ENCODE measurements at places on chromosomes 13 and 19.
A peak's percentile ranks its signal among the peaks of the same experiment; 100 is the strongest.

DNA sequence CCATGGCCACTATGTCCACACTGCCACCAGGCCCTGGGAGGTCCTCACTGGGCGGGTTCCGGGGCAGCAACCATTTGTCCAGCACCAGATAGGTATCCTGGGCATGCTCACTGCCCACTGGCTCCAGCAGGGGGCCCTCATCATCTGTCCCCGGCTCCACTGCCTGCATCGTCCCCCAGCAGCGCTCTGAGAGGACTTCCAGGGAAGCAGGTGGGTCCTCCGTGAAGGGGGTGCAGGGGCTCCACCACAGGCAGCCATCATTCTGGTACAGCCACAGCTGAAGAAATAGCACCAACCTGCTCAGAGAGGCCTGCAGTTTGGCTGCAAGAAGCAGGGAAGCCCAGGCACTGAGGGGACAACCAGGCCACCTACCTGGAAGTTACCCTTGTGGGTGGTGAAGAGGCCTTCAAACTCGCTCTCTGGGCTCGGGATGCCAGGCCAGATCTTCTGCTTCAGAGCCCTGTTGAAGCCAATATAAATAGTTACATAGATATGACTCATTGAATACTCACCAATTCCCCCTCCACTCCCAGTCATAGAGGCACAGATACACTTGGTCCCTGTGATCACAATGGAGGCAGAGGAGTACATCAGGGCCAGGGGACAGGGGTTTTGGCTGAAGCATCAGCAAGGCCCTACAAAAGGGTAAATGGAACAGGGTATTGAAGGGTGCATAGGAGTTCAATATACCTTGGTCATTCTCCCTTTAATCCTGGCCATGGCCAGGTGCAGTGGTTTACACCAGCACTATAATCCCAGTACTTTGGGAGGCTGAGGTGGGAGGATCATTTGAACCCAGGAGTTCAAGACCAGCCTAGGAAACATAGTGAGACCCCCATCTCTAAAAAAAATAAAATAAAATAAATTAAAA, 4.1 kb downstream of the SWSAP1 start:
- peak; percentile 30 for DNase-seq

DNA sequence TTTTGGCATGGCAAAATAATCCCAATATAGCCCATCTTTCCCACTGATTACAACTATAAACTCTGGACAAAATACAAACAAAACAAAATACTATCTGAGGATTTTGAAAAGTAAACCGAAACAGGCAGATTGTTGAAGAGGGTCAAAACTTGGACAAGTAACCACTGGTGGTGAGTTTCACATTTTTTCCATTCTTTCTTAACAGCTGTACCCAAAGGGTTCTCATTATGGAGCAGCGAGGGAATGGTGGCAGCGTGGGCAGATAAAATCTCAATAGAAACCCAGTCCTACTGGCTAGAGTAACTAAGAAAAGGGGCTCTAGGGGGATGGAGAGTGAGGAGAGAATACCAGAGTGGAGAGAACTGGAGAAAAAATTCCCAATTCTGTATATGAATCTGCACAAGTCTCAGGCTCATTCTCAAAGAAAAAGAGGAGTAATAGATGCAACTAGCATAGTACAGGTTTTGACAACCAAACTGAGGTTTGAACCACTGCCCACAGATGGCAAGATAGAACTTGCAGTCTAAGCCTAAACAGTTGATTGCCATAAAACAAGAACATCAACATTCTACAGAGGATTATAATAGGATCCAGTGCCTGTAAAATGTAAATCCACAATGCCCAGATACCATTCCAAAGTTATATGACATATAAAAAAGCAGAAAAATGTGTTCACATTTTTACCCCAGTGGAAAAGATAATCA, 284.5 kb downstream of the KCNRG start:
- DNase-seq = no peak

GRCh38 chr13:28401303-28402056, 93.4 kb downstream of the FLT1 start:
- DNase-seq = no peak

GRCh38 chr13:48833412-48833811, 142.3 kb upstream of the FNDC3A start:
- DNase-seq = no peak

- DNase-seq = no peak
Measured at GRCh38 chr19:17479325-17479791, 9.0 kb downstream of the SLC27A1 start.

DNA sequence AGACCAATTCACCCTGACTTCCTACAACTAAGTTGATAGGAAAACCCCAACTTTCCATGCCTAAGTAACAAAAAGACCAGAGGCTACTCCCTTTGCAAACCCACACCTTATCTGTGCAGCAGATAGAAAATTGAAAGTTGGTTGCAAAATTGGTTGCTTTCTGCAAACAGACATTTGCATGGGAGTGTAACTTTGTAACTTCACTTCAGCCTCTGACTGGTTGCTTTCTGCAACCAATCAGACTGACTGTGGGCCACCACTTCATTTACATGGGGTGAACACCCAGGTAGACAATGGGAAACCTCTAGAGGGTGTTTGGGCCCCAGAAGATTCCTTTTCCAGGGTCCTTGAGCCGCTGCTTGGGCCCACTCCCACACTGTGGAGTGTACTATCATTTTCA, 9.8 kb downstream of the TEX30 start:
- DNase-seq = no peak

DNA sequence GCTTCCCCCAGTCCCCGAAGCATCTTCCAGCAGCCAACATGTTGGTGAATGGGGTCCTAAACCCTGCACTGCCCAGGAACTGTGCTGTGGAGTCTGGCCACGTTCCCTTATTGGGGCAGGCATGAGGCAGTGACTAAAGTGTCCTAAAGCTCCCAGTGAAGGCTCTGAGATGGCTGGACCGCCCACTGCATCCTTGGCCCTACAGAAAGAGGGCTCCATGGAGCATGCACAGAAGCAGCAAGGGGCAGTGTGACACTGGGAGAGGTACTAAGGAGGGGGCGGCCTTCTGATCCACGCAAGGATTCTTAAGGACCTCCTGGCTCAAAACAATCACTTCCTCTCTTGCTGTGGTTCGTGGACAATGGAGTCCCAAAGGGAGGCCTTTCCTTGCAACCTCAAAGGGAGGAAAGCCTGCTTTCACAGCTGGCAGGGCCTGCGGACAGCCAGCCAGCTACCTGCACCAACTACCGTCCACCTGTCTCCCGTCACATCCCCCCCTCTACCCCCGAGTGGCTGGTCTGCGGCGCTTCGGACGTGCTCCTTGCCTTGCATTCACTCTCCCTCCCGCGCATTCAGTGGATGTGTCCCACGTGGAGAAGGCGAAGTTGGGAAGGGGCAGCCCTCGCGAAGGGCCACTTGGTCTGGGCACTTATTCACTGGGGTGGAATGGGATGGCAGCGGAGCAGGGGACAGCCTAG, 63.9 kb upstream of the STARD13 start:
- DNase-seq = no peak

- DNase-seq = no peak
Measured at GRCh38 chr13:40233731-40234195, 432.7 kb downstream of the FOXO1 start.

- no peak for DNase-seq
Measured at GRCh38 chr13:34381228-34381627, 560.8 kb upstream of the NBEA start.

- DNase-seq = no peak
Measured at GRCh38 chr19:55677572-55678028, 2.6 kb downstream of the EPN1 start.

DNA sequence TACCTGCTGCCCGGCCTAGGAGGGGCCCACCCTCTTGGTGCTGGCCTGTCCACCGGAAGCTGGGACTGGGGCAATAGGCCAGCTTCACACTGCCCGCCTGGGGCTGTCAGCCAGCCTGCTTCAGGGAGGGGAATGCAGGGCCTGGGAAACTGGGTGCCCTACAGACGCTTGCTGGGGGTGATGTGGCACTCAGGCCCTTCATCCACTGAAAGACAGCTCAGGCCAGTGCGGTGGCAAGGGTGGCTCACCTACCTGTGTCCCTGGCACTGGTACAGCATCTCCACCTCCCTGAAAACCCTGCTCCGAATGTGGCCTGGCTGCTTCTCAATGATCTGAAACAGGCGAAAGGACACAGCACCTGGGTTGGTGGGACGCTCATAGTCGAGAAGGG, 7.8 kb downstream of the MKNK2 start:
- no peak for DNase-seq

- DNase-seq = no peak
Measured at GRCh38 chr13:99228737-99229691, 28.4 kb downstream of the UBAC2 start.

DNA sequence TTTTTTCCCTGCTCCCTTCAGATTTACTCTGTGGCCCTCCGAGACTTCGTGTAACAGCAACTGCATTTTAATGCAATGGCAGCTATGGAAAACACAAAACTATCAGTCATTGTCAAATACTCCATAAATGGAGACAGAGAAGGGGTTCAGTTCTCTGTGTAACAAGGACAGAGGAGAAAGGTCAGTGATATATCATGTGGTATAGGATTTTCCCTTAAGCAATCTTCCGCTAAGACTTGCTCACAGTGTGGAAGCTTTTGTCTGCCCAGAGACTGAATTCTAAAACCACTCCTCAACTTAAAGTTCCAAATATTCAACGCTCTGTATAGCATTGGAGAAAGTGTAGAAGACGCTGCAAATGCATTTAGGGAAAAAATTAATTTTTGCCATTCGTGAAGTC, 111.3 kb upstream of the EDNRB start:
- DNase-seq = no peak

DNA sequence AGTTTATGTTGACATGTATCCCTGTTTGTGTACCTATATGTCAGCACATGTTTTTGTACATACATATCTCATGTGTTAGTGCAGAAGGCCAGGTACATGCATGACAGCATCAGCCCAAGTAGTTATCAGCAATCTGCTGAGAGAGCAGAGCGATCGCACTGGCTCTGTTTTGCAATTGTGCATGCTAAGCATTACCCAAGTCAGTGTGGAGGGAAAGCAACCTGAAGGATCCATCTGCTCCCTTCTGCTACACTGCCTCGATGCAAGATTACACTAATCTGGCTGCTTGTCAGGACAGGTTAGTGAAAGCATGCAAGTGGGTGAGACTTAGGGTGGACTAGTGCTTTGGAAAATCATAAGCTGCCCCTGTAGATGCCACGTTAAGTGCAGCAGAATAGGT, 211.8 kb downstream of the PCCA start:
- no peak for DNase-seq

DNA sequence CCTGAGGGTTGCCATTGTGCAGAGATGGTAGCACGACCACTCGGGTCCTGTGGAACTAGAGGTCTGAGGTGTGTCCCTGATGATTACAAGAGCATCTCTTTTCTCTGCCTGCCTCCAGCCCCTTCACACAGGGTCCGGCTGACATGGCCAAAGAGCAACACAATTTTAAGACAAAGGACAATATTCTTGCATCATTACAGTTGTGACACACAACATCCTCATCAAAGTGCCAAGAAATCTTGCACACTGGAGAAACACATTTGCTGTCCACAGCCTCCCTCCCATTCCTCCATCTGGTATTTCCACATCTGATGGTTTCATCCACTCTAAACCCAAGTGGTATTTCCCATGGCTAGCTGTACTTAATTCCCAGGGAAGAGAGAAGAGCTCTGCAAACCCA, 12.8 kb downstream of the COL4A1 start:
- no peak for DNase-seq

DNA sequence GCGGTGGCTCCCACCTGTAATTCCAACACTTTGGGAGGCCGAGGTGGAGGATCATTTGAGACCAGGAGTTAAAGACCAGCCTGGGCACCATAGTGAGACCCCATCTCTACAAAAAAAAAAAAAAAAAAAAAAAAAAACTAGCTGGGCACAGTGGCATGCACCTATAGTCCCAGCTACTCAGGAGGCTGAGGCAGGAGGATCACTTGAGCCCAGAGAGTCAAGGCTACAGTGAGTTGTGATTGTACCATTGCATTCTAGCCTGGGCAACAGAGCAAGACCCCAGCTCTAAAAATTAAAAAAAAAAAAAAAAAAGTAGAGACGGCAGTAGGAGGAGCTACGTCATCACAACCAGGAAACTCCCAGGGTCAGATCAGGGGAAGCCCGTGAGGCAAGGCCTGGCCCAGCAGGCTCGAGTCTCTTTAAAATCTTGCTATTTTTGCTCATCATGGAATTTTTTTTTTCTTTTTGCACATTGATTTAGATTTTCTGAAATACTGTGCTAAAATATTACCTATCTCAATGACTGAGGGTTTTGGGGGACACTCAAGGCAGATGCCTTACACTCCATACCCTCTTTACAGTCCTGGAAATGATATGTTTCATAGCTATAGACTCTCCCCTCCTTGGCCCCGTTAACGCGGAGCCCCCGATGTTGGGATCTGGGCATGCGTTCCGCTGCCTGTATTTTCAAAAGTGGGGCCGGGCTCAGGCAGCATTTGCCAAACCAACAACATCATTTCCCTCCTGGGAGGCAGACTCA, 44.4 kb upstream of the USE1 start:
- peak; percentile 76 for DNase-seq

DNA sequence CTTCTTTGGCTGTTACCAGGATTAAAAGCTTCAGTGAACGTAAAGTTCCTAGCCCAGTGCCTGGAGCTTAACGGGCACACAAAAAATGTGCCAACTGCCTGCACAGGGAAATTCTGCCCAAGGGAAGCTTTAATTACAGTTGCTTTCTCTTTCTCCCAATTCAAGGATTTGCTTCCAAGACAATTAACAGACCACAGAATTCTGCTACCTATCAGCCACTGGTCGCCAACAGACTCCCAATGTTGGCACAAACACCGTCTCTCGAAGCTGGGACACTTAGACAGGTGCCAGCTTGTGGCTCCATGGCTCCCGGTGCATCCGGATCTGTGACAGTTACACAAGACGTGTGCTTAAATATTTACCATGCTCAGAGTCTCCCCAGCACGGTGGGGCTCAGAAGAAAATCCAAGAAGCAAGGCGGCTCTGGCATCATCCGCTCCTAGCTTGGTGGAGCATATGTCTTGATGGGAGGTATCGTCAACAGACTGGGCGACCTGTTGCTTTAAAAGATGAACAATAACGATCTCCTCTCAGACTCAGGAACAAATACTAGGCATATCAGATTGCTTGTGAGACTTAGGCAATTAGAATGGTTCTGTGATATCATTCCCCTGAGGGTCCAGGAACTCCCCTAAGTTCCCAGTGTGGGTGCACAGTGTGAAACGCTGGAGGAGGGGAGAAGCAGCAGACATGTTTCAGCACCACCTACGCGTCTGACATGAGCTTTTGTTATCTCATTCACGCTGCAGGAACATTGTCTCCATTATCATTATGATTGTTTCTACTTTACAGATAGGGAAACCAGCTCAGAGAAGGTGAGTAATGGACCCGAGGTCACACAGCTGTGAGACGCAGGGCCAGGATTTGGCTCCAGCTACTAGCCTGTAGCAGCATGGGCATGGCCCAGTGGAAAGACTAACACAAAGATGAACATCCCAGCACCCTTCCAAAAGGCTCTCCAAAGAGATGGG, 61.6 kb downstream of the ALOX5AP start:
- DNase-seq = peak; percentile 13

- no peak for DNase-seq
Measured at GRCh38 chr13:98546402-98546801, 30.5 kb downstream of the STK24 start.

Measured in activated naive CD4-positive, alpha-beta T cell treated with anti-CD3 and anti-CD28 coated beads for 36 hours (primary cell).